NCI-H1092 (cell line): ENCODE measurements at places on chromosomes 3 and 15.

DNA sequence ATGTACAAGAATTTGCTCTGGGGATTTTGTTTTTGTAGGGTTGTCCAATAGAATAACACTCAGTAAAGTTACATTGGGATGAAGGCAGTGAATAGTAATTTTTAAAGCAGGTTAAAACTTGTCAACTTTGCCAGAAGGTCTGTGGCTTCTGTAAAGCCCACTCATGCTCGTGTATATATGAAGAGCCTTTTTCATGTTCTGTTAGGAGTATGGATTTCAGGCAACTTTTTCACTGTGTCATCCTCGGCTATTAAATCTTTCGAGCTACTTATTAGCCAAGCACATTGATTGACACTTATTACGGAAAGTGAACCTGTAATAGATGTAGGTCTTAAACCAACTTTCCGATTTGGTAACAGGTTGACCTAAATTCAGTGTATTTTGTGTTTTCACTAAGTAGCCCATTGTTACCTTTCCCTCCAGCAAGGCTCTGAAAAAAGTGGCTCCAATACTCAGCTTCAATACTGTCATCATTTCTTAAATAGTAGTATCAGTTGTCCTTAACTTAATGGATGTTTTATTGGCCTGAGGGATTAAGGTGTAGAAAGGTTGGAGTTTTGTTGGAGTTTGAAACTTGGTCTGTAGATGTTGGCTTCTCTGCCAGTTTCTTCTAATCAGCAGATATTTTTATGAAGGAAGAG is 1.7 kb downstream of the PAK2 start:
- DNase-seq: no peak

DNA sequence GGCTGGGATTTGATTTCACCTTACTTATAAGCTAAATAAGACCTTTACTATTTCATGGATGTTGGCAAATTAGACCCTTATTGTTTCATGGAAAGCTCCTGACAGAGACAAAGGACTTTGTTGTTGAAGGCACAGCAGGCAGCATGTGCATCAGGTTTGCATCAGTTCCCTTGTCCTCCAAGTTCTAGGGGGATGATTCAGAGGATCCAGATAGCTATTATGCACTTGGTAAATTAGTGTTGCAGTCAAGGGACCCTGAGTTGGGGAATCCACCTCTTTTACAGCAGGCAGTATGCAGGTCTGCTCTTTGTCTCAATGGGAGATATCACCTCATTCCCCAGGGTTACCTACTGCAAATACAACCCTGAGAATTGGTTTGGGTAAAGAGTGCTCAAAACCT is 131.4 kb upstream of the IGSF10 start:
- DNase-seq: no peak

DNA sequence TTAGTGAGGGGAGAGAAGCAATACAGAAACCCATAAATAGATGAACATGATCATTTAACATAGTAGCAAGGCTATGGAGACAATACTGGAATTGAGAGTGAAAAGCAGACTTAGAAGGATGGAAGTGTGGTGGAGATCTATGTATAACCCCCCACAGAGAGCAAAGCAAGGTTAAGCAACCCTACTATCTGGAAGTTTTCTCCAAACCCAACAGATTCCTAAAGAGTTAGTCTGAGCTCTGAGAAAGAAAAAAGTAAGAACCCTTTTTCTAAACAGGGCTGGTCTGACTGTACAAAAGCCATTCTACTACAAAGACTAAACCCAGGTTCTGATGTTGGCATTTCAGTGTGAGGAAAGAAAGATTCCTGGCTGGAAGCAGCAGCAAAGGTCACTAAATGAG is 153.2 kb downstream of the WNT5A start:
- no peak for DNase-seq

DNA sequence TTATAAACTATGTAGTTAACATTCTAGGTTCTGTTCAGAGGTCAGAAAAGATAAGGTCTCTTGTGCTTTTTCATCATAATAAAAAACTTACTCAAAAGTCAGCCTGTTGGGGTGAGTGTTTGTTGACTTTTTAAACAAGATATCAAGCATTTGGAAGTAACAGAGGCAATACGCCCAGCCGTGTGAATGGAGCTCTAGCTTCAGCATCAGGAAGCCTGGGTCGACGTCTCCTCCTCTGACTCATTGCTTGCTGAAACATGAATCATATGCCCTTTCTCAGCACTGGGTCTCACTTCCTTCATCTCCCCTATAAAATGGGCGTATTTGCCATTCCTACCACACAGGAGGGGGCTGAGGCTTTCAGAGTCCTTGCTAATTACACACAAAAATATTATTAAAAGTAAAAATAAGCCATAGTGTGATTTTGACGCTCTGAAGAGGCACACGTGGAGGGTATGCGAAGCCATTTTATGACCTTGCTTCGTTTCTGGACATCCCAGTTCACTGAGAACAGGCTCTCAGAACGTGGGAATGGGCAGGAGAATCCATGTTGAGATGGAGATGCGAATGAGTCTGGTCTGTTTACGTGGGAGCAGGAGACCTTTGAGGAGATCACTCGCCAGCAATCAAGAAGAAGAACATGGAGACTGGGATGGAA is 220.8 kb upstream of the TPRG1 start:
- no peak for DNase-seq

GRCh38 chr3:43036621-43037423 is 57.7 kb downstream of the GASK1A start:
- no peak for DNase-seq

DNA sequence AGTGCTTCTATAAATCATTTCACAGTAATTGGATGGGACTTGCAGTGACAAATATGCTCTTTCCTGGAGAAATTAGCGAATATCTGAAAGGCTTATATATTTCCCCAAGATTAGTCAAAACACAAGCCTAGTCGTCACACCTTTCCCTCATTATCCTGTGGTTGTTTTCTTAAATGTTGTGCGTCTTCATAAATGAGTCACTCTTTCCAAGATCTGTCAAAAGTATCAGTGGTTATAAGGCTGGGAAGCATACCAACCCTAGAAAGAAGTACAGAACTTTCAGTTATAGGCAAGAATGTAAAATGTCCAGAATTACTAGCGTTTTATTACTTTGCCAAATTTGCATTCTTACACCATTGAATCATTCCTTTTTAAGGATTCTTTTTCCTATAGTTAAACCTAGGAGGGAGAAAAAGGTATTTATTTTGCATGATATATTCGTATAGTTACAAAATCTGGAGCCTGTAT is 33.6 kb downstream of the TMEM212 start:
- DNase-seq: no peak

GRCh38 chr3:180253283-180253682 is 216.5 kb upstream of the PEX5L start:
- DNase-seq: no peak

GRCh38 chr3:45950686-45951600 is 7.7 kb downstream of the CXCR6 start:
- no peak for DNase-seq

DNA sequence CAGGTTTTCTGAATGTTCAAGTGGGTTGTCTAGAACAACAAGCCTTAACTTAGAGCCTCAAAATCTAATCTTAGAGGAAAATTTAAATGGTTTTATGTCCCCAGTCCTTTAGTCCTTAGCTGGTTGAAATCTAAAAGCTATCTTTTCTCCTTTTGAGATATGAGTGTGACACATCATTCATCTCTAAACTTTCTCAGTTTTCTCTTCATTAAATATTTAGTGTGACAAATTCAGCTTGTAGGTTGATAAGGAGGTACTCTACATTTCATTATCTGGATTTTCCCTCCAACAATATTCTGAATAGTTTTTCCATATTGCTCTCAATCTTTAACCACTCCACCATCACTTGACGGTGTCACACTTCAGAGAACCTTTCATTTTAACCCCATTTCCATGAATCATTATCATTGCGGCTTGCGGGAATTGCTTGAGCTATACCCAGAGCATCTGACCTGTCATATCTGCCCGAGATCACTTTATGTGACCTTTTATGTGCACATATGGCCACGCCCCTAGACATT is 16.1 kb upstream of the ATP8B4 start:
- DNase-seq: no peak

- DNase-seq: no peak
Measured at GRCh38 chr3:30858894-30859389, 35.5 kb downstream of the GADL1 start.

DNA sequence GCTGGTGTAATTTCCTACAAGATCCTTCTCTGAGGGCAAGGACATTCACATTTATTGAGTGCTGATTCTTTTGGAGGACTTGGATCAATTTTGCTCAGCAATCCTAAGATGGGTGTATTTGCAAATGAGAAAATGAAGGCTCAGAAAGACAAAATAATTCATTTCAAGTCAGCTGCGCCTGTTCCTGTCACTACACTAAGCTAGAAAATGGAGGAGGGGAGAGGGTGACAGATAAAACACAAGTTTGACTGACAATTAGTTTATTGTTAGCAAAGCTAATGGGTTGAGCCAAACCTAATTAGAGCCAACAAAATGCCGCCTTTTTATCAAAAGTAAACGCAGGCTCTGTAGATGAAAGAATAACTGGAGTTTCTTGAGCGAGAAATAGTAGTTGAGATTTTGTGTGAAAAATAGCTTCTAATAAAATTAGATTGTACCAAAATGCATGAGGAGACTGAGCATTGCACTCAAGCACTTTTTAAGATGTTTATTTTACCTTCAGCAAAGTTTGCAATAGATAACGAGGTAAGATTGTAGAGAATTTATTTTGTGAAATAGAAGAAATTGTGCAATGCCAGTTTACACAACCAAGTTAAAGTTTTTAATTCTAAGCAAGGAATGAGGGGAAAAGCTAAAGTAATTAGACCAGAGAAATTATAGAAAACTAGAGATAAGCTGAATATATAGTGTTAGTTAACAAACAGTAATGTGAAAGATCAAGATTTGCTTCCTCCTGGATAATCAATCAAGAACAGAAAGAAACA is 39.6 kb upstream of the SECISBP2L start:
- DNase-seq: no peak

DNA sequence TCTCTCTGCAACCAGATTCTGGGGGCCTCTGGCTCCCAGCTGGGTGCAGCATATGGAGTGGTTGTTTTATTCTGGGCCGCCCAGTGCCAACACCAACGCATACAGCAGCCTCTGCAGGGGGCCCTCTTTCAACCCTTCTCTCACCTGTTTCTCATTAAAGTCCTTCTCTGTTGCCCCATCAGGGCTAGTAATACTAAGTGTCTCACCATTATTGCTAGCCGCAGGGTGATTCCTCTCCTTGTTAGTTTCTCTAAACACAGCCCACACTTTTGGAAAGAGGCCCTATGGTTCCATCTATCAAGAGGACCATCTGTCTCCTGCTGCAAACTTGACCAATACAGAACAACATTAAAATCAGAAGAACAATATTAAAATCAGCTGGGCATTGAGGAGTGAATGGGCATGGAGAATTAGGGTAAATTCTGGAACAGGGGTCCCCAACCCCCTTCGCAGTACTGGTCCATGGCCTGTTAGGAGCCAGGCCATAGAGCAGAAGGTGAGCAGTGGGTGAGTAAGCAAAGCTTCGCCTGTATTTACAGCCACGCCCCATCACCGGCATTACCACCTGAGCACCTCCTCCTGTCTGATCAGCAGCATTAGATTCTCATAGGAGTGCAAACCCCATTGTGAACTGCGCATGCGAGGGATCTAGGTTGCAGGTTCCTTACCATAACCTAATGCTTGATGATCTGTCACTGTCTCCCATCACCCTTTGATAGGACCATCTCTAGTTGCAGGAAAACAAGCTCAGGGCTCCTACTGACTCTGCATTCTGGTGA is 36.5 kb downstream of the ALS2CL start:
- peak; percentile 47 for DNase-seq

DNA sequence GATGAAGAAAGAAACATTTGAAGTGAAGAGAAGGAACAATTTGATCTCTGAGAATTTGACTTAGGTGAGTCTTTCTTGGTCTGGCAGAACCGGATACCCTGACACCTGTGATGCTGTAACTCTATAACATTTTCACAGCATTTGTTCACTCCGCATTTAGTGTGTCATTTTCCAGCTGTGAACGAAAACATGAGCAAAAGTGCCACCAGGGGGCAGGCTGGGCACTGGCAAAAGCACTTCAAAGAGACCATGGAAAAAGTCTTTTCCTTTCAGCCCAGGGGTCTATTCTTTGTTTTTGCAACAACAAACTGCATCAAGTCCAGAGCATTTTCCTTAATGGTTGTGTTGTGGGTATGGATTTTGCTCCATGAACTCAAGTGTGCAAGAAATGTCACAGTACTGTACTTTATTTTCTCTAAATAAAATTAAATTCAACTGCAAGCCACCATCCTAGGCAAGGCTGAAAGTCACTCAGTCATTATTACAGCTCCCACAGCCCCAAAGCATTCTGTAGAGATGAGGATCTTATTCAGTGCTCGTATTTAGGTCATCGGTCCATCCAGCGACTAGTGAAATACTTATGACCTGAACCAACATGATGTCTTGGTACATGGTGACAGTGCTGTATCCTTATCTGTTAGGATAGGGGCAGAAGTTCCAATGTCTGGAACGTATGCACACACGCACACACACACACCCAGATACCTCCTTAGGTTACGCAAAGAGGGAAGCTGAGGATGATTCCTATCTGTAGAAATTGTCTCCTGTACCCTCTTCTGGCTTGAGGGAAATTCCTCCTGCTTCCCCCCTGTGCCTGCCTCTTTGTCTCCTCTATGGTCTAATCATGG is 125.5 kb downstream of the GADL1 start:
- DNase-seq: peak; percentile 33

DNA sequence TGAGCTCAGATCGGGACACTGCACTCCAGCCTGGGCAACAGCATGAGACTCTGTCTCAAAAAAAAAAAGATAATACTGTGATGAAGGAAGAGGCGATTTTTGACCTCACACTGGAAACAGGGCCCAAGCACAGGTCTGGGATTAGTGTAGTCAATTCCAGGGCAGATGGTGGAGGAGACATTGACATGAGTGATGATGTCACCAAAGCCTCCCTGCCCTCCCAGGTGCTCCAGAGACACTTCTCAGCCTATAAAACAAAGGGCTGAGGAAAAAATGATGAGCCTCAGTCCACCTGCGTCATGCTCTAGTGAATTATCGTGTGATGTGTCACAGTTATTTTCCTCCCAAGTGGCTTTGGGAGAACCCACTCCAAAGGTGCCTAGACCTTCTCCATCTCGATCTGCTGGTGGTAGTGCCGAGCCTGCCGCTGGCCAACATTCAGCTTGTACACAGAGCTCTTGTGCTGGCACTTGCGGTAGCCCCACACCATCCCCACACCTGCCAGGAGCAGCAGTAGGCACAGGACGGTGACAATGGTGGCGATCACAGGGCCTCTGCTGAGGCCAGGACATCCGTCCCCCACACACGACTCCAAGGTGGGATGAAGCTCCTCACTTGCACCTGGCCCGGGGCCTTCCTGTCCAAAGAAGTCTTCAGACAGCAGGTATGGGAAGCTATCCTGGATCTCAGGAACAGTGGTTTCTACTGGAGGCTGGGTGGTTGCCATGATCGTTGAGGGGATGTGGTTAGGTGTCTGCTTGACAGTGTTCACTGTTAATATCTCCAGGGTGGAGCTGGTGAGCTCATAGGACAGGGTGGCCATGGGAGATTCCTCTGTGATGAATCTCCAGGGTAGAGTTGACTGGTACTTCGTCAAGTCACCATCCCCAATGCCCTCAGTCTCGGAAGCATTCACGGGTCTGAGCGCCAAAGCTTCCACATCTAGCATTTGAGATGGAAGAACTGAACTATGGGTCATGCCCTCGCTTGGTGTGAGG is 38.8 kb downstream of the CRTAP start:
- DNase-seq: no peak

- DNase-seq: no peak
Measured at GRCh38 chr3:124200407-124200806, 208.5 kb upstream of the ROPN1 start.
